ENCODE measurements at places on chromosomes 1 and 21.

DNA sequence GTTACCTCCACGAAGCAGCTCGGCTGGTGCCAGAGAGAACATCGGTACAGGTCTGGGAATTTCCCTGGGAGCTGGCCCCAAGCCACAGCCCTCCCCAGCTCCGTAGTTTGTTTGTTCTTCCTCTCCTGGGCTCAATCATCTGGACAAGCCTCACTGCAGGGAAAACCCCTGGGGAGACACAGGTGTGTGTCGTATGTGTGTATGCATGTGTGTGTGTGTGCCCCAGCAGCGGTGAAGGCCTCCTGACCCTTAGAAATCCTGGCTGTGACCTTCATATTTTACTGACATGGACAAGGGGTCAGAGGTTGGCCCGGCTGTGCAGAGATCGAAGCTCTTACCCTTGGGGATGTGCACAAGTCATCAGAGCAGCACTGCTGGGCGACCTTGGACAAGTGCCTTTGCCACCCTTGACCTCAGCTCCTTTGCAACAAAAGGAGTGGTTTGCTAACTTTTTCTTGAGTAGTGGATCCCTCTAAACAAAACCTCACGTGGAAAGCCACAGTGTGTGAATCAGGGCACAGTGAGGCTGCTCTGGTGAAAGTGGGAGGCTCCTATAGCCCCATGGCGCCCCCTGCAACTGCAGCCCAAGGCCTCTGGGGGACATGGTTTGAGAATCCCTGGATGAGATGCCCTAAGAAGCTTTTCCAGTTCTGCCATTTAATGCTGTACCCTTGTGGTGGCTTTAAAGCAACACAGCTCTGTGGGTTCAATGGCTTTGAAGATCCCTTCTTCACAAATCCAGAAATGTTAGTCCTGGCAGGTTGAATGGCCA, 12.3 kb upstream of the IL22RA1 start:
- DNase-seq, result no peak

DNA sequence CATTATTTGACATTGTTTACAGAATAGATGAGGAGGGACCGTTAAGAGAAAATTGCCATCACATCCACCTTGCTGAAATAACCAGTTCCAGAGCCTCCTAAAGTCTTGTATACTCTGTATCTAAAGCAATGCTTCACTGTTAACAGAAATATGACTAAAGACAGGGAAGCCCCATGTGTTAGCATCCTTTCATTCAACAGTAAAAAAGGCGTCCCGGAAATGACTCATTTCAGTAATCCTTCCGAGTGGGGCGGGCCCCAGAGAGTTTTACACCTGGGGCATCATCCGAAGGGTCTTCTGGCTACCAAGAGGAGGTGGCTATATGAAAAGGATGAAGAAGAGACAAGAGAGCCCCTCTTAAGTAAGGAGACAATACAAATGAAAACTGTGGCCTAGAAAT, 227.2 kb downstream of the SLC45A1 start:
- DNase-seq, result no peak

GRCh38 chr21:46461909-46462308, 3.2 kb downstream of the DIP2A start:
- no peak for DNase-seq

- peak; percentile 29 for DNase-seq
Measured at GRCh38 chr1:3319874-3320245, 134.6 kb upstream of the ARHGEF16 start.

- no peak for DNase-seq
Measured at GRCh38 chr1:156429313-156430060, 60.5 kb downstream of the RHBG start.

DNA sequence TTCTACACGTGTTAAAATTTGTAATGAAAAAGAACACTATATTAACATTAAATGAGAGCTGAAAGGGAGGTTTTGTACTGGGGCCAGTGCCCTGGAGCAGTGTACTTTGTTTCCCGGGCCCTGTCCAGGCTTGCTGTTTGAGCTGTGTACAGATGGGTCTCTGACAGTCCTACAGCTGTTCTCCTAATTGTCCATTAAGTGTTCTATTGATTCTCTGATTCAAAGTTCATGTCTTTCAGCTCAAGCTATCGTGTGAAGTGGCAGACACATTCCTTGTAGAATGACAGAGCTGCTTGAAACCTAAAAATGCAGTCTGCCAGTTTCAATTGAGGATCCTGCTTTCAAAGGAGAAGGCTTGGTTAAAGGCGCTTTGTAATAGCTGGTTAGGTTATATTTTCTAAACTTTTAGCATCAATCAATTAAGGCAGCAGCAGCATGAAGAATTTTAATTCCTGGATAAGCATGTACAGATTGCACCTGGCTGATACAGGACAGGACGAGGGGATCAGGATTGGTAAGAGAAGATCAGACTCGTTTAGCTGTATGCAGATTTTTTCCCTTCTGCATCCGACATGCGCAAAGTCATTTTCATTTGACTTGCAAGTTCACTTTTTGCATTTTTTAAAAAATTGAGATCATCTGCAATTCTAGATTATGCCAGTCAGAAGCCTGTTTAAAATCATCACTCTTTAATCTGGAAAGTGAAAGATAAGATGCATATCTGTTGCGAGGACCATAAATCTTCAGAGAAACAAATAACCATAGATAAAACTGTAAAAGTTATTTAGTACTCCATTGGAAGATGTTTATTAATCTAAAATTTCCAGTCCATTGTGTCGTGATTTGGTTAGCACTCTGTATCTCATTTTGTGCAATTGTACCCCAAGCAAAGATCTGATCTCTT, 98.5 kb downstream of the ATG4C start:
- DNase-seq, result no peak

- no peak for DNase-seq
Measured at GRCh38 chr1:35085421-35085820, 6.2 kb downstream of the ZMYM1 start.

DNA sequence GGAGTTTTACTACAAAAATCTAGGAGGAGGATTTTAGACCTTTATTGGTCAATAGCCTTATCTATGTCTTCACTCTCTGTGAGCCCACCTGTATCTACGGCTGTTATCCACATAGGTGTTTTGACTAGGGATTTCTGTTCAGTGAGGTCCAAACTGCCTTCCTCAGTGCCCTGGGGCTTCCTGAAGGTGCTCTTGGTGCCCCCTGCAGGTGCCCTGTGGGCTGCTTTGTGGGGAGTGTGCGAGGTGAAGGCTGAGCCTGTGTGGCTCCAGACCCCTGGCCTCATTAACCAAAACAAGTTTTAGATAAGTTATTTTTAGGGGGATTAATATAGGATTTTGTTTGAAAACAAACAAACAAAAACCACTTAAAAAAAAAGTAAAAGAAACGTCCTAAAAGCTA, 122.5 kb downstream of the KIF26B start:
- DNase-seq, result no peak

GRCh38 chr1:219085082-219085481, 88.6 kb upstream of the LYPLAL1 start:
- no peak for DNase-seq

DNA sequence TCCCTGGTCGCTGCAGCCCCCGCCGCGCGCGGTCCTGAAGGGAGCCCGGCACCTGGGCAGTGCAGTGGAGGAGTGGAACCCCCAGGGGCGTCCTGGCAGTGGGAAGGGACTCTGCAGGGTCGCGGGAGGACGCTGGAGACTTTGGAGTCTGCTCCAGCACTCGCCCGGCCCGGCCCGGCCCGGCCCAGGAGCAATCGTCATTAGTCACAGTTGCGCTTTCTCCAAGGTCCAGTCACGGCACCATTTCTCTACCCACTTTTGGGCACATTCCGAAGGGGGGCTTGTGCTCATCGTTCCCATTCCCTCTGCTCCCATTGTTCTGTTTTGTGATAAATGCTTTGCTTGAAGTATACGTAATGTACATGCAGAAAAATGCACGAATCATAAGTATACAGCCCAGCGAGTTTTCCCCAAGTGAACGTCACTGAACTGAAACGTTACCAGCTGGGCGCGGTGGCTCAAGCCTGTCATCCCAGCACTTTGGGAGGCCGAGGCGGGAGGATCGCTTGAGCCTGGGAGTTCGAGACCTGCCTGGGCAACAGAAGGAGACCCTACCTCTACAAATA, 999 bp downstream of the THAP3 start:
- no peak for DNase-seq

DNA sequence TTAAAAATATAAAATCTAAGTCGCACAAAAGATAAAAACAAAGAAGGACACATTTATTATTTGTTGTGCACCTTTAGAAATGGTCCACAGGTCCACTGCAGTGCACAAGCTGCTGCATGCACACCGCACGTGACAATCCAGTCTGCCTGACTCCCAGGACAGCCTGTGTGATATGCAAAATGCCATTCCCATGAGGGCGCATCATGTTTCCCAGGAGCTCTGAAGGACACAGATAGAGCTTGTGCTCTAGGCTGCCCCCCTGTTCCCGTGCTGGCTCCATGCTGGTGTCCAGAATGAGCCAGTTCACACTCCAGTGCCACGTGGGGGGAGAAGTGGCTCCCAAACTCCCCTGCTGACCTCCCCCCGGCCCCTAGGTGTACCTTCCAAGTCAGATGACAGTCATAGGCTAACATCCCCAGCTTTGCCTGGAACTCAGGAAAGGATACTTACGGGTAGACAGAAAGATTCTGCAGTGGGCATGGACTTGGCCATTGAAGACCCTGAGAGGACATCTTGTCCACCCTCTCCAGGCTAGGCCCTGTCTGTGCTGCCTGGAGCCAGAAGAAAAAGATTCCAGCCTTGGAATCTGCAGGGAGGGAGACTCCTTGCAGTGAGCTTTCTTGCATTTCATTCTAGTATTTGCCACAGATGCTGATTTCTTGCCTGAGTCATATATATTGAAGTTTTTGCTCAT, 26.3 kb downstream of the RAB7B start:
- DNase-seq, result no peak

Data from Kasumi-1 (cell line).